B cell (primary cell): ENCODE measurements at places on chromosomes 13 and 19. TPM values are rescaled to one million over a fixed set of nuclear protein-coding genes. Genes with fewer than 3 reads are reported as not detected.
A peak's percentile ranks its signal among the peaks of the same experiment; 100 is the strongest.

Gene DENND1C
- total RNA-seq: 117 and 119 TPM in 2 replicates

DNA sequence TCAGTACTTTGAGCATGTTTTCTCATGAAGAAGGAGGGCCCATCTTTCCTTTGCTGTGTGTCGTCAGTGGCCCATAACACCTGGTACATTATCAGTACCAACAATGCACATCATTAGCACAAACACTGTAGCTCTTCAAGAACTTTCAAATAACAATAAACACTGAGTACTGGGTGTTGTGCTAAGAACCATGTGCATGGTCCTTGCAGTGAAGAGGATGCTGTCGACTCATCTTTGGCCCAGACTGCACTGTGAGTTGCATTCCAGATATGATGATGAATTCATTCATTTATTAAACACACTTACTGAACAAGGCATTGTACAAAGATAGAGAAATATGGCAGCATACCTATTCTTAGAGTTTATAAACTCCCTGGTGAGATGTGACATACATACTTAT, 55.8 kb downstream of the FLT3 start:
- H3K27ac ChIP-seq: no peak overlapping the region
- no peak overlapping the region for H3K4me3 ChIP-seq
- no peak for DNase-seq
- H3K4me1 ChIP-seq: peaks cover 52% of the 10 kb centered on the region

DNA sequence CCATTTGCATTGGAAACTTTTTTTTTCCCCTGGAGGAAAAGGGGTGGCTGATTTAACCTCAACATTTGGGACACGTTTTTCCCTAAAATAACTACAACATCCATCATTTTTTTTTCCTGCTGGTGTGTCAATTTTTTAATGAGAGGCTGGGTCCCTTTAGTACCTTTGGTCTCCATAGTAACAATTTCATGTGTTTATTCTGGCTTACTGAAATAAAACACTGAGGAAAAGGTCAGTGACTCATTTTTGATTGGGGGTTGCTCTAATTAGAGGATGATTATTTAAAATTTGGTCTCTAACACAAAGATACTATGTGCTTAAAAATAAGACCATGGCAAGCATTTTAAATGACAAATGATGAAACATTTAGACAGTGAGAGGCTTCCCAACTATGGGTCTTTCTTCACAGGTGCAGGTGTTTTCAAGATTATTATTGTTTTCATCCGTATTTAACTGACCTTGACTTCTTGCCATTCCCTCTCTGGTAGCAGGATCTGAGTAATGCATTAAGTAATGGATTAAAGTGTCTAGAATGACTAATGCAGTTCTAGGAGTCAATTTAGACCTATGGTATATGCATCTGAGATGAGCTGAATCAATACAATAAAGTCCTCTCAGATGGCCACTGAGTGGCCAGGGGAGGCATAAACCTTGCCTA, 406.4 kb downstream of the KCNRG start:
- H3K4me1 ChIP-seq: peaks cover 6% of the 10 kb centered on the region
- no peak overlapping the region for H3K27ac ChIP-seq
- H3K36me3 ChIP-seq: no peaks in the 10 kb centered on the region
- H3K4me3 ChIP-seq: no peak overlapping the region
- DNase-seq: no peak

- H3K27ac ChIP-seq: no peak overlapping the region
- H3K36me3 ChIP-seq: no peaks in the 10 kb centered on the region
- no peak overlapping the region for H3K4me3 ChIP-seq
- no peak for DNase-seq
Measured at GRCh38 chr13:98939660-98940191, 38.1 kb downstream of the DOCK9 start.

Gene KBTBD6
- 8.5 and 8.8 TPM in 2 replicates for total RNA-seq

GRCh38 chr19:58009666-58010301, 7.2 kb upstream of the ZNF606 start:
- peak overlapping the region; percentile 19 for H3K4me3 ChIP-seq
- peak; percentile 88 for DNase-seq
- peak overlapping the region; percentile 84 for H3K27ac ChIP-seq
- H3K27me3 ChIP-seq: no peaks in the 10 kb centered on the region

GRCh38 chr13:34350671-34351070, 532.7 kb downstream of the RFC3 start:
- DNase-seq: no peak
- no peaks in the 10 kb centered on the region for H3K36me3 ChIP-seq
- no peaks in the 10 kb centered on the region for H3K4me1 ChIP-seq
- H3K4me3 ChIP-seq: no peak overlapping the region
- H3K27ac ChIP-seq: no peak overlapping the region

DNA sequence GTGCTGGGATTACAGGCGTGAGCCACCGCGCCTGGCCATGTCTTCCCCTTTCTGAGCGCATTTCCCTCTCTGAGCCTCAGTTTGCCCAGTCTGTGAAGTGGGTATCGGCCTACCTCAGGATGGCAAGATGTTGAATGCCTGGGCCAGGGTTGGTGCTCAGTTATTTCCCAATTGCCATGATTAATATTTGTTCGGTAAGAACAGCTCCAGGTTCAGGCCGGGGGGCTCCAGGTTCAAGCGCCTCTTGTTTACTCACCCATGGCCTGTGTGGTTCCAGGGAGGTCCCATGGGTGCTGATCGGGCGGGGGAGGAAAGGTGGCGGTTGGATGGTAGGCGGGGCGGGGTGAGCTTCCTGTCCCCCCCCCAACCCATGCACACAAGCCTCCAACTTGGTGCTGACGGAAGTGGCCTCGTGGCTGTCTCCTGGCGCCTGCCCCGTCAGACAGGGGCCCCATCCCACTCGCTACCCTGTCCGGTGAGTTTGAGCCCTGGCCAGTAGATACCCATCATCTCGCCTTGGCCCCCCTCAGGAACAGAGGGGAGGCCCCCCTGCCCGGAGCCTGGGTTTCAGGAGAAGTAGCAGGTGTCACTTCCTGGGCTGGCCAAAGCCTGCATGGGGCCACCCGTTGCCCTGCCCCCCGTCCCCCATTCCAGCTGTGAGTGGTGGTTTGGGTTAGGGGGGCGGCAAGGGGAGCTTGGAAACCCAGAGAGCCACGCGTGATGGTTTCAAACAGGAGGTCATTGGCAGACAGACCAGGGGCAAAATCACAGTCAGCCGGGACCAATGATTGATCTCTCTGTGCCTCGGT, at the start of gene FCHO1:
TSS of gene FCHO1 (plus strand) at position 375 of the 809 bp plus-strand sequence. CDS start 3,688 bp downstream, outside the sequence.
- no peaks in the 10 kb centered on the region for H3K27me3 ChIP-seq
- peak within 1 kb of the TSS; percentile 96 for H3K27ac ChIP-seq
- peaks cover 1% of the 10 kb centered on the region for H3K36me3 ChIP-seq
- peak within 1 kb of the TSS; percentile 73 for H3K4me3 ChIP-seq

DNA sequence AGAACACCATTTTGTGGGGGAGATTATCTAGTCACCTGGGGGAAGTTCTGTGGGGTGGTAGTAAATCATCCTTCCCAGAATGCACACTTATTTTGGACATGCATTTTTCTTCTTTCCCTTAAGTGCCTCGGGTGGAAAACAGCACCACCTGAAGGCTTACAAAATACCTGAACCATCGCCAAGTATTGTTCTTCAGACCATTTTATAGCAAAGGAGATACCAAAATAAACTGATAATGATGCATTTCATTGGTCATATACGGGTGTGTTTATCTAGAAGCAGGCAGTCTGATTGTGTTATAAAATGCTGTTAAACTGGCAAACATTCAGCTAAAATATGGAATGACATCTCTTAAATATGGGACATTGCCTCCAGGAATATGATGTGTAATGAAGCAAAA, 1034.7 kb downstream of the SLITRK1 start:
- no peak for DNase-seq
- no peak overlapping the region for H3K27ac ChIP-seq
- no peaks in the 10 kb centered on the region for H3K4me1 ChIP-seq
- H3K36me3 ChIP-seq: no peaks in the 10 kb centered on the region
- no peak overlapping the region for H3K4me3 ChIP-seq

Gene NCR1
- not detected in 2 replicates for total RNA-seq

Gene BEST2
- not detected in 2 replicates for total RNA-seq

DNA sequence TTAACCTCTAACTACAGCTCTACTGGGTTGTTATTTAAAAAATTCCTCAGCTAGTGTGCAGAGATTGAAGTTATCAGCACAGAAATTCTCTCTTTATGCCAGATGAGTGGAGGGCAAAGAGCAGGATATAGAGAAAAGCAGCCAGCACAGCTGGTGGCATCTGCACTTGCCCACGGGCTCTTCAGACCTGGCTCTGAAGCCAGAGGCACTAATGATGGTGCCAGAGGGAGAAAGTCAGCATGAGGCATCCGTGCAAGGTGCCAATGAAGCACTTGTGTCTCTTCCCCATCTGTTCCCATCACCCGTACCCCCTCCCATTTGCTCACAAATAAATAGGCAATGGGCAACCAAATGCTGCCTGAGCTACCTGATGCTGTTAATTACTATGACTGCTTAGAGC, 138.9 kb downstream of the OLFM4 start:
- no peak overlapping the region for H3K4me3 ChIP-seq
- H3K27me3 ChIP-seq: no peaks in the 10 kb centered on the region
- DNase-seq: no peak
- H3K27ac ChIP-seq: no peak overlapping the region
- H3K4me1 ChIP-seq: no peaks in the 10 kb centered on the region

Gene CD22
- 692 and 698 TPM in 2 replicates for total RNA-seq

GRCh38 chr13:53092931-53093330, 64.3 kb downstream of the OLFM4 start:
- H3K4me1 ChIP-seq: no peaks in the 10 kb centered on the region
- no peak overlapping the region for H3K4me3 ChIP-seq
- DNase-seq: no peak
- no peaks in the 10 kb centered on the region for H3K27me3 ChIP-seq

GRCh38 chr13:94243551-94243950, 235.9 kb downstream of the DCT start:
- no peak overlapping the region for H3K27ac ChIP-seq
- H3K36me3 ChIP-seq: no peaks in the 10 kb centered on the region
- peaks cover 4% of the 10 kb centered on the region for H3K4me1 ChIP-seq
- H3K4me3 ChIP-seq: no peak overlapping the region
- no peak for DNase-seq
- no peaks in the 10 kb centered on the region for H3K27me3 ChIP-seq

Gene CLEC4M
- 0.52 TPM in 1 of 2 replicates, not detected in the other for total RNA-seq

GRCh38 chr19:35236638-35237400, 8.3 kb upstream of the FAM187B start:
- no peak overlapping the region for H3K4me3 ChIP-seq
- DNase-seq: peak; percentile 43
- no peaks in the 10 kb centered on the region for H3K27me3 ChIP-seq
- H3K27ac ChIP-seq: no peak overlapping the region

- peak overlapping the region; percentile 29 for H3K4me3 ChIP-seq
- no peaks in the 10 kb centered on the region for H3K36me3 ChIP-seq
- peaks cover 4% of the 10 kb centered on the region for H3K4me1 ChIP-seq
- peak; percentile 41 for DNase-seq
- peak overlapping the region; percentile 67 for H3K27ac ChIP-seq
Measured at GRCh38 chr13:98930151-98930591, 47.7 kb downstream of the DOCK9 start.

- H3K36me3 ChIP-seq: no peaks in the 10 kb centered on the region
- H3K4me1 ChIP-seq: no peaks in the 10 kb centered on the region
- H3K4me3 ChIP-seq: no peak overlapping the region
- H3K27me3 ChIP-seq: no peaks in the 10 kb centered on the region
Measured at GRCh38 chr19:32257326-32258073, 87.9 kb upstream of the ZNF507 start.

DNA sequence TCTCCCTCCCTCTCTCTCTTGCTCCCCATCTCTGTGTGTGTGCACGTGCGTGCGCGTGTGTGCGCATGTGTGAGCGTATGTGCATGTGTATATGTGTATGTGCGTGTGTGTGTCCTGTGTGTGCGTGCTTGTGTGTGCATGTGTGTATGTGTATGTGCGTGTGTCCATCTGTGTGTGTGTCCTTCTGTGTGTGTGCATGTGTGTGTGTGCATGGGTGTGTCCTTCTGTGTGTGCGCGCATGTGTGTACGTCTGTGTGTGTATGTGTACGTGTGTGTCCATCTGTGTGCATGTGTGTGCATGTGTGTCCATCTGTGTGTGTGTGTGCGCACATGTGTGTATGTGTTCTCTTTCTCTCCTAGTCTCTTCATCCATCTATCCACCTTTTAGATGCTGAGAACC, 12.2 kb downstream of the SLC8A2 start:
- DNase-seq: no peak
- H3K27ac ChIP-seq: no peak overlapping the region
- H3K36me3 ChIP-seq: no peaks in the 10 kb centered on the region
- no peaks in the 10 kb centered on the region for H3K4me1 ChIP-seq

DNA sequence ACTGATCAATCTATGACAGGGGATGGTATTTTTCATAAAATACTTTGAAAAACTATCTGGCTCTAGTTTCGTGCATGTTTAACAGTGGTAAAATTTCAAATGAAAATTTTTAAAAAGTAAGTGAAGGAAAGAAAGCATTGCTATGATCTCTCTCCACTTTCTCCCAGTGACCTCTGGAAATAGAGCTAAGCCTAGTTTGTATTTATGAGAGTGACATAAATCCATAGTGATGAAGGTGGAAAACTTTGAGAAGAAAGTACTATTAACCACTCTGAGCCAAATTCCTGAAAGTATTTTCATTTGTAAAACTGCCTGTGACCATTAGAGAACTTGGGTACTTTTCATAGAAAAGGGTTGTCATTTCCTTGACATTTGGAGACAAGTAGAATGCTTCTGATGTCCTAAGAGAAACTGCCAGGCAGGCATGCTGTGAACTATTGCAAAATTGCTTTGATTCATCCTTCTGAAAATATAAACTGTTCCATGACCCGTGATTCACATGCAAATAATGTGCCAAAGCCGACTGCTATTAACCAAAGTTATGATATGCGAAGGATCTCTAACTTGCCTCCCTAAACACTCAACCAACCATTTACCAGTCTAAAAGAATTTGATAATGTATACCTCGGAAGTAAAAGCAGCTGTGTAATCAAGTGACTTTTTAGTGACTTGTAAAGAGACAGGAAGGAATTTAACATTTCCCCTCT, 133.2 kb downstream of the VWA8 start:
- H3K4me3 ChIP-seq: no peak overlapping the region
- no peaks in the 10 kb centered on the region for H3K4me1 ChIP-seq
- H3K36me3 ChIP-seq: no peaks in the 10 kb centered on the region
- no peaks in the 10 kb centered on the region for H3K27me3 ChIP-seq
- no peak for DNase-seq

- H3K36me3 ChIP-seq: no peaks in the 10 kb centered on the region
- DNase-seq: peak; percentile 13
- H3K4me3 ChIP-seq: no peak overlapping the region
- H3K27ac ChIP-seq: no peak overlapping the region
Measured at GRCh38 chr13:73998631-73999030, 135.6 kb downstream of the KLF12 start.

Gene AKAP8
- total RNA-seq: 80.0 and 84.8 TPM in 2 replicates

- H3K27ac ChIP-seq: no peak overlapping the region
- peaks cover 24% of the 10 kb centered on the region for H3K4me1 ChIP-seq
- H3K36me3 ChIP-seq: no peaks in the 10 kb centered on the region
- no peak for DNase-seq
- no peaks in the 10 kb centered on the region for H3K27me3 ChIP-seq
- H3K4me3 ChIP-seq: no peak overlapping the region
Measured at GRCh38 chr19:14168259-14168972, 32.0 kb upstream of the ASF1B start.
